ENCODE measurements at places on chromosomes 7 and 10.

GRCh38 chr10:18793951-18794350 lies 134.7 kb downstream of the ARL5B start:
- DNase-seq, result peak; percentile 23

DNA sequence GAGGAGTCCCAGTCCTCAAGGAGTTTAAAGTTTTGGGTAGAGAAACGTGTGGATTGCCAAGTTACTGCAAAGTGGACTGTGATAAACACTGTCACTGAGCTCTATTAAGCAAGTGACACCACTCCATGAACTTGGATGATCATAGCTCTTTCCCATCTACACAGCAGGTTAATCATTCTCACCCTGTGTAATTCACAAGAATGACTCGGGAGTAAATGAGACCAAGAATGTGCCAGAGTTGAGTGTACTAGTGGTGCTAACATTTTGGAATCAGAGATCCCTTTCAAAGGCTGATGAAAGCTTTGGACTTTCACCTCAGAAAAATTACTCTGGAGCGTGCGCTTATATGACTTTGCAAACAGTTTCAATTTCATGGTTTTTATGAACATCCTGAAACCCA lies 80.8 kb downstream of the RBM20 start:
- no peak for DNase-seq

DNA sequence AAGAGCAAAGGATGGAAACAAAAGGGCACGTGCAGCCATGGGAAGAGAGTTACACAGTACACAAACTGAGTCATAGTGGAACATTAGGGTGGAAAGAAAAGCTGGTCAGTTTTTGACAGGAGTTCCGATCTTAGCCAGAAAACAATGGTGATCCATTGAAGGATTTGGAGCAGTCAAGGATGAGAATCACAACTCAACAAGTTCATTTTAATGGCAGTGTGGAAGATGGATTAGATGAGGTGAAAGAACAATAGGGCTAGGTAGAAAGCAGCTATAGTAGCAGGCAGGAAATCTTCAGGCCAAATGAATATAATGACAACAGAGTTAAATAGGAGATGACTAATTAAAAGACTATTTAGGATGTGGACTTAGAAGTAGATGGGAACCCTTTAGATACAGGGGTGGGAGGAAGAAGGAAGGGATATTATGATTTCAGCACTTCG lies 136.3 kb downstream of the DOCK4 start:
- no peak for DNase-seq

GRCh38 chr10:60714233-60714632 lies 64.0 kb upstream of the CDK1 start:
- no peak for DNase-seq
